ENCODE measurements at places on chromosomes 7 and 10.

DNA sequence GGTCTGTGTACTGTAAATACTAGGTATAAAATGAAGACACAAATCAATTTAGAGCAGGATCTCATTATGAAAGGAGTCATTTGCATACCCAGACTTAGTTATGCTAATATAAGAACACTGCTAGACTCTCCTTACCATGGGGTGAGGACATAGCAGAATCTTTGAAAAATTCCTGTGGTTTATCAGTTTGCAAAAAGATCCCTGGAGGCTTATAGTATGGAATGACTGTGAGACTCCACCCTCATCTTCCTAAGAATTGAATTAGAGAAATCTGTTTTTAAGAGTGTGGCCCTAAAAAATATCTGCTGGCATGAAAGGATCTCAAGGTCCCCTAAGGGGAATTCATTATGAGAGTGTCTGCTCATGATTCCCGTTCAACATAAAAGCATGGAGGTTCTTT lies 63.2 kb downstream of the WNT2 start:
- DNase-seq = no peak

- DNase-seq = no peak
These were observed 4.4 kb downstream of the IFIT3 start for GRCh38 chr10:89332123-89332633.

DNA sequence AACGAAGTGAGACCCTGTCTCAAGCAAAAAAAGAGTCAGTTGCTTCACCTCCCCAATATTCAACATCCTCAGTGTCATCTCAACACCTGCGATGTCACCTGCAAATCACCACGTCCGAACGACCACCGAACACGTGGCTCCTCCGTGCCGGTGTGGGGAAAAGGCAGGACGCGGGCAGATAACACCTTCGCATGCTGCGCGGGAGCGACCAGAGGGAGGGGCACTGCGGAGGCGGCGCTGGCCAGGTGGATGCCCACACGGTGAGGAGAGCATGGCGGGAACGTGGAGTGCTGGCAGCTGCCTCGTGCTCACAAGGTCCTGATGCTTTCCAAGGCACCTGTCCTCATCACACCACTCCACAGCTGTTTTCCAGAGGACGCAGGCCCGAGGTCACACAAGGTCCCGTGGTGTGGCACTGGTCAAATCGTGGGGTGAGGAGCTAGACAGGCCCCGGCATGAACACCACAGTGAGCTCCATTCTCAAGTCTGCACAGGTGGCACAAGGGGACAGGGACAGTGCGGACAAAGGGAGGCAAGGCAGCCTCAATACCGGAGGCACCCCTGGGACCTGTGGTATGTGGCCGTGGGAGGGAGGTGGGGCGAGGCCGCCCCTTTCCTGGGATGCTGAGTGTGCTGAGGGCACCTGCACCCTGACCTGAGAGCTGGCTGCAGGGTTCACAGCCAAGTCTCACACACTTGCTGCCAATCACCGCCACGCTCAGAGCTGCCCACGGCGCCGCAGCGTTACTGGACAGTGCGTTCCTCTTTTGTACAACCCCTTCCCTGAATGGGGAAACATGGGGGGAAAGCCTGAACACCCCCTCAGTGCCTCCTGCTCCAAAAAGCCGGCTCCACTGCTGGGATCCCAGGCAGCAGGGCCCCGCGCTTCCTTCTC lies 13.0 kb downstream of the TUBGCP2 start:
- DNase-seq = no peak

DNA sequence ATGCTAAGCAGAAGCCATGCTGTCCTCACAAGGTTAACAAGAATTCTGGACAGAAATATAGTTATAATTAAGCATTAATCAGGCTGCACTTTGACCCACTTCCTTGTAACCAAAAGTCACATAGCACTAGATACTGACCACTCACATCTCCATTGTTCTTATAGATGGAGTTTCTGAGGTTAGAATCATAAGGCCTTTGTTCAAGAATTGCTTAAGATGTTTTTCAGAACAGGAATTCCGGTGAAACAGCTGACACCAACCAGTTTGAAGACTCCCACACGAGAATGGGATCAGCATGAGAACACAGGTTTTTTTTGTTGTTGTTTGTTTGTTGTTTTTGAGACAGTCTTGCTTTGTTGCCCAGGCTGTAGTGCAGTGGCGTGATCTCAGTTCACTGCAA lies 488.3 kb upstream of the NRP1 start:
- DNase-seq = no peak

GRCh38 chr10:103287992-103288391 lies 11.1 kb downstream of the INA start:
- no peak for DNase-seq

Data from LNCaP clone FGC (cell line).